Myocyte (in vitro differentiated cells): ENCODE measurements at places on chromosomes 12 and 14. TPM values are rescaled to one million over a fixed set of nuclear protein-coding genes. Genes with fewer than 3 reads are reported as not detected.

GRCh38 chr14:52692248-52692962 lies 3.0 kb downstream of the ERO1A start:
- no peak for DNase-seq

DNA sequence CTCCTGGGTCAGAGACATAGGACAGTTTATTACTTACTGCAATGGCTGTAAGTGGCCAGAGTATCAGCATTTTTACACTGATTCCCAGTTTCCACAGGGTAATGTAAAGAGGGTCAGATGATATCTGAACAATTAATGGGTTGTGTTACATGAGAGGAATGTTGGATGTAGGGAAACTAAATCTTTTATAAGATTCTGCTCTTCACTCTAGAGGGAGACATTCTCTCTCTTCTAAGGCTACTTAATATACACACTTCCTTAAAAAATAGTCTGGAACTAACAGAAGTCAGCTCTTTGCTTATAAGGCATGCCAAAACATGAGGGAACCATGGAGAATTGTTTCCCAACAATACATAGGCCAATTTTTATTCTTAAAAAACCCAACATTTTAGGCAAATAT lies 389.8 kb downstream of the ETNK1 start:
- no peak for DNase-seq

- no peak for DNase-seq
Measured at GRCh38 chr12:67669934-67670631, 21.5 kb downstream of the DYRK2 start.

SLCO1B3 gene
- total RNA-seq, result not detected in 2 replicates

C12orf75 gene
- 38.7 and 41.4 TPM in 2 replicates for total RNA-seq

TIMM9 gene
- 111 and 132 TPM in 2 replicates for total RNA-seq
